Effector CD4-positive, alpha-beta T cell (primary cell): ENCODE measurements at places on chromosomes 4 and X.
A peak's percentile ranks its signal among the peaks of the same experiment; 100 is the strongest.

- DNase-seq = no peak
These were observed 26.7 kb upstream of the CLDN34 start for GRCh38 chrX:9940421-9940820.

DNA sequence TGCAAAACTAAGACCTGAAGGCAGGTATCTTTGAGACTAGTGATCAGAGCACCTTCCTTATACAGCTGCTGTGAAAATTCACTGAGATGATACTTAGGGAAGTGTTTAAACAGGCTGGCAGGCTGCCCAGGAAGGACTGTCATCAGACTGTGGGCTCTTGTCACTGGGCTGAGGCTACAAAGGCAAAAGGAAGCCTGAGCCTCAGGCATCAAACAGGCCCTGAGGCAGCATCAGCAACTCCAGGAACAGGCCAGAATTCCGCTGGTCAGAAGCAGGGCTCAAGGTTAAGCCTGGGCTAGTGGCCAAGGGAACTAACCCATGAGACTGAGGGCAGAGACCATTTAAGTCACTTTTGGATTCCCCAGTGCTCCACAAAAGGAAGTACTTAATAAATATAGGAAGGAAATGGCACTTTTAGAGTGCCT, 12.8 kb downstream of the PJA1 start:
- DNase-seq = no peak

DNA sequence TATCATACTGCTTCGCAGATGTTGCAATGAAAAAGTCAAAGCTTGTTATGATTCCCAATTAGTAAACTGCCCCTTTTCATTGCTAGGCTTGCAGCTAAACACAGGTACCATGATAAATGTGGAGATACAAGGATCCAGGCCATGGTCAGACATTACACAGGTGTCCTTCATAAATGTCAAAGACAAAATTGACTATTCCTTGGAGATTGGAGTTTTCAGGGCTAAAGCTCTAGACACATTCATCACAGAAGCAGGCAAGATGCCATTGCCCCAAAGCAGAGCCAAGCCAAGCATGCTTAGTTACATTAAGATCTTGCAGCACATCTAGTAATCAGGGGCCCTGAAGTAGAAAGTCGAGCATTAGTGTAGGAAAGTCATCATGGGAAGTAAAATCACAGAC, 111.3 kb upstream of the INTU start:
- DNase-seq = no peak

DNA sequence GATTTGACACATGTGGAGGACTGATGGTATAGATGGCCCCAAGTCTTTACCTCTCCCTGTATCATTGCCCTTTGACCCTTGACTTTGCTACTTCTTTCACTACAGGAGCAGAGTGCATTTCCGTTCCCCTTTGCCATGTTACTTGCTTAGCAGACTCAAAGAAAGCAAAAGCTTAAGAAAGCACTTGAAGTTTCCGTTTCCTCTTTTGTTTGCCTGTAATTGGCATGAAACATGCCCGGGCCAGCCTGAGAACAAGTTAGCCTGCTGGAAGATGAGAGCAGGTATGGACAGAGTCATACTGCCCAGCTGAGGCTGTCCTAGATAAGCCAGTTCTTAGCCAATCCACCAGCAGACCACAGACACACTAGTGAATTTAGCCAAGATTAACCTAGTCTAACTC, 206.0 kb downstream of the BCOR start:
- DNase-seq = no peak

DNA sequence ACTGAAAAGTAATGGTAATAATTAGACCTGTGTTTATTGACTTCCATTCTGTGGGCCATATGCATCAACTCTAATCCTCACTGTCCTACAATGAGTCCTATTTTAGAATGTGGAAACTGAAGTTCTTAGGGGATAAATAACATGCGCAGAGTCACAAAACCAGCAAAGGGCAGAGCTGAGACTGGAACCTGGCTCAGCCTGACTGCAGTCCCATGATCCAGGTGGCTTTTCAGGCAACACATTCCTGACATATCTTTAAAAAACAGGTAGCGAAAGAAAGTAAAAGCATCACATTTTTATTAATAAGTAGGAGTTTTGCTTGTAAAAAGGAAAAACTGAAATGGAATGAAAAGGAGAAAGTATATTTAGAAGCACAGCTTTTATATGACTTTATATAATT, 34.7 kb upstream of the PRSS48 start:
- no peak for DNase-seq

GRCh38 chr4:127069675-127070074, 563.1 kb upstream of the INTU start:
- DNase-seq = no peak

GRCh38 chrX:119186194-119186593, 49.9 kb upstream of the PGRMC1 start:
- no peak for DNase-seq

- DNase-seq = no peak
These were observed 35.2 kb downstream of the RNF175 start for GRCh38 chr4:153724606-153725005.

GRCh38 chr4:24973747-24974601, 56.8 kb downstream of the LGI2 start:
- no peak for DNase-seq

DNA sequence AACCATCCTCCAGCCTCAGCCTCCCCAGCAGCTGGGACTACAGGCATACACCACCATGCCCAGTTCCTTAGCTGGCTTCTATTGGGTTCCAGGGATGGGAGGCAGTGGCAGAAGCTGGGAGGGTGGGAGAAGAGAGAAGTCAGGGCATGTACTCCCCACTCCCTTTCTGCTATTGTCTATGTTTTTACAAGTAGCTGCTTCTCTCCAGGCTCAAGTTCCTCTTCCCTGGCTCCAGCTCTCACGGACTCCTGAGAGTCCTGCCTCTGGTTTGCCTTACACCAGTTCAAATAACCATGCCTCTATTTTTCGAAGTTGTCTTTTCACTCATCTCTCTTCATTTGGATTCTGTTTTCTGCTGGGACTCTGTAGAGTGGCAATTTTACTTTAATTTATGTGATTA, 2.9 kb downstream of the TBC1D9 start:
- DNase-seq = no peak

DNA sequence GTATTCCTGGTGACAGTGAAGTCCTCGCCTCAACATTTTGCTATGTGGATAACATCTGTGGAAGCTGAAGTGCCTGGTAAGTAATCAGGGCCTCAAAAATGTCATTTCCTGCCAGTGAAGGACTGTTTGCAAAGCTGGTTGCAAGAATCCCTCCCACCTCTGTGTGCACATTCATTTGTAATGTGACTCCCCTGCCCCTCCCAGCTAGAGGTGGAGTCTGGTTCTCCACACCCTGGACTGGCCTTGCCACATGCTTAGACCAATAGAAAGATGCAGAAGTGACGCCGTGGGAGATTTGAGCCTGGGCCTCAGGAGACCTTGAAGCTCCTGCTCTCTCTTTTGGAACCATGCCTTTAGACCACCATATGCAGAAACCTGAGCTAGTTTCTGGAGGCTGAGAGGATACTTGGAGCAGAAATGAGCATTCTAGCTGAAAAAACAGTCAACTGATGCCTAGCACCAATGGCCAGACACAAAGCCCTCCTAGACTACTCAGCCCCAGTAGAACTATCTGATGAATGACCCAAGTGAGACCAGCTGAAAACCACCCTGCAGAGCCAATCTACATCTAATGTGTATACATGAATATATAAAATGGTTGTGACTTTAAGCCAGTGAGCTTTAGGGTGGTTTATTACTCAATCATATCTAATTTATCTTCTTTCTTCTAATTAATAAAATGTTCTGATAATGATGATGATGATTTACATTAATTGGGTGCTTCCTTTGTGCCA, 47.8 kb upstream of the CRMP1 start:
- DNase-seq = no peak

DNA sequence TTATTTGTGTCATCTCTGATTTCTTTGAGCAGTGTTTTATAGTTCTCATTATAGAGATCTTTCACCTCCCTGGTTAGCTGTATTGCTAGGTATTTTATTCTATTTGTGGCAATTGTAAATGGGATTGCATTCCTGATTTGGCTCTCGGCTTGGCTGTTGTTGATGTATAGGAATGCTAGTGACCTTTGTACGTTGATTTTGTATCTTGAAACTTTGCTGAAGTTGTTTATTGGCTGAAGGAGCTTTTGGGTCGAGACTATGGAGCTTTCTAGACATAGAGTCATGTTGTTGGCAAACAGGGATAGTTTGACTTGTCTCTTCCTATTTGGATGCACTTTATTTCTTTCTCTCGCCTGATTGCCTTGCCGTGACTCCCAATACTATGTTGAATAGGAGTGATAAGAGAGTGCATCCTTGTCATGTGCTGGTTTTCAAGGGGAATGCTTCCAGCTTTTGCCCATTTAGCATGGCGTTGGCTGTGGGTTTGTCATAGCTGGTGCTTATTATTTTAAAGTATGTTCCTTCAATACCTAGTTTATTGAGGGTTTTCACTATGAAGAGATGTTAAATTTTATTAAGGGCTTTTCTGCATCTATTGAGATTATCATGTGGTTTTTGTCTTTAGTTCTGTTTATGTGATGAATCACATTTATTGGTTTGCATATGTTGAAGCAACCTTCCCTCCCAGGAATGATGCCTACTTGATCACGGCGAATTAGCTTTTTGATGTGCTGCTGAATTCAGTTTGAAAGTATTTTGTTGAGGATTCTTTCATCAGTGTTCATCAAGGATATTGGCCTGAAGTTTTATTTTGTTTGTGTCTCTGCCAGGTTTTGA, 72.7 kb upstream of the BOD1L1 start:
- DNase-seq = no peak

DNA sequence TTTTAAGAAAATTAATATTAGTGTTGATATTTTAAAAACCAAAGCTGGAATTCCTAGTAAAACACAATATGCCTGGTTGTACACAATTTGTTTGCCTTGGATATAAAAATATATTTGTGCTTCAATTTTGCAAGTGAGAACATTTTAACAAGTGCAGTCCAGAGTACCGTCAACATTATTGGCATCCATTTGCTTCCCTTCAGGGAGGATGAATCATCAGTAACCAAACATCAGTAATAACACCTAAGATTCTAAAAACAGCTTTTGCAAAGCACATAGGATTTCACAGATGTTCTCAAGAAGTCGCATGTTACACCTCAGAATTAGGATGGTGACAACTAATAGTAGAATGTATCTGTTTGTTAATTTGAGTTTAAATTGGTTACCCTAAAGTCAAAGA, 262.6 kb upstream of the BMP3 start:
- no peak for DNase-seq

GRCh38 chrX:24870143-24870542, 145.6 kb downstream of the ARX start:
- no peak for DNase-seq

DNA sequence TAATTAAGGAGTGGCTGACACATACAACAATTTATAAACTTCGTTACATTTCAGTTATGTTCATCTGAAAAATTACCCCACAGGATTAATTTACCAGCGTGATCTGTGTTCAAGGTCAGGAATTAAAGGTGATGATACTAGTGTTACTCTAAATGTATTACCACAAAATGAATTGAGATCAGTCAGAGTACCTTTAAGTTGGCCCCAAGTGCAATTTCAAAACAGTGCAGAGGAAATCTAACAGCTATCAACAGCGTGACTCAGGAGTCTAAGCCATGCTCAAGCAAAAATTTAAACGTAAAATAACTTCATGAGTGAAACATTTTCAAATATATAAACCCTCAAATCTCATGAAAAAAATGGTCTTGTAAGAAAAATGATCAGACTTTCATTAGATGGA, 18.7 kb downstream of the ANTXR2 start:
- DNase-seq = no peak

DNA sequence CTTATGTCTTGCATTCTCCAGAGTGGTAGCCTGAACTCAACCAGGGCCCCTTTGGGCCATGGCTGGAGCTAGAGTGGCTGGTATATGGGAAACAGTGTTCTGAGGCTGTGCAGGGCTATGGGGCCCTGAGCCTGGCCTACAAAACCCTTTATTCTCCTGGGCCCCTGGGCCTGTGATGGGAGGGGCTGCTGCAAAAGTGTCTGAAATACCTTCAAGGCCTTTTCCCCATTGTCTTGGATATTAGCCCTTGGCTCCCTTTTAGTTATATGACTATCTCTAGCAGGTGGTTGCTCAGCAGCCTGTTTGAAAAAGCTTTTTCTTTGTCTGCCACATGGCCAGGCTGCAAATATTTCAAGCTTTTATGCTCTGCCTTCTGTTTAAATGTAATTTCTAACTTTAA, 22.5 kb downstream of the APOOL start:
- no peak for DNase-seq

GRCh38 chr4:80540349-80540748, 204.8 kb downstream of the CFAP299 start:
- DNase-seq = no peak

- DNase-seq = peak; percentile 17
These were observed 55.9 kb downstream of the FGFBP1 start for GRCh38 chr4:15882675-15883086.

- DNase-seq = no peak
These were observed 19.5 kb downstream of the EFNB1 start for GRCh38 chrX:68848189-68848940.

DNA sequence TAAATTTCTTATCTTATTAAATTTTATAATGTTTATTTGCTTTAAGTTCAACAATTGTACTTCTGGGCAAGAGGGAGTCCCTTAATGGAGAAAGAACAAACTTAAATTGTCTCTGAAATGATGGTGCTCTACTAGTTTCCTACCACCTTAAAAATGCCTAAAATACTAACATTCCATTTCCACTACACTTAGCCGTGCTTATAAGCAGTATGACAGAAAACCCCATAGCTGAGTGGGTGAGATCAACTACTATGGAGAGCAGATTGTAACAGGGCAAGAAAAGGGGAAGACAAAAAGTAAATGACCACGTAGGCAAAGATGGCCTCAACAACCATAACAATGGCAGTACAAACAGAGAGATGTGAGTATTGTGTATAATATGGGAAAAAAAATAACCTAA, 35.0 kb downstream of the RFC1 start:
- no peak for DNase-seq

DNA sequence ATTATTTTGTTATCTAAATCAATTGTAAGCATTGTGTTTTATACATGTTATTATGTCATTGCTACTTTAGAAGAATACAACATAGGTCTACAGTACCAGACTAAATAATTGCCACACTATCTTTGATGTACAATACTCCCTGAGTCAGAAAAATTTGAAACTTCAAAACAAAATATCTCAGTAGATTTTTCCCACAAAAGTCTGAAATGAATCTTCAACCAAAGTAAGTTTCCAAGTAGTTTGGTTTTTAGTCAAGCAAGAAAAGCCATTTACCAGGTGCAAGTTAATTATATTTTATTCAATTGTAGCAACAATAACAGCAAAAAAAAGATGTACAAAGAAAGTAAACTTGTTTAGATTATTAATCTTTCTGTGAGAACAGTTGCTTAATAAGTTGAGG, 11.4 kb upstream of the PARM1 start:
- no peak for DNase-seq

GRCh38 chr4:185227131-185227551, 17.7 kb downstream of the SNX25 start:
- DNase-seq = no peak

GRCh38 chr4:13092702-13093101, 391.4 kb downstream of the RAB28 start:
- DNase-seq = no peak

GRCh38 chrX:47063179-47063578, 15.1 kb upstream of the RGN start:
- no peak for DNase-seq
